ENCODE measurements at places on chromosomes 16 and 17.

DNA sequence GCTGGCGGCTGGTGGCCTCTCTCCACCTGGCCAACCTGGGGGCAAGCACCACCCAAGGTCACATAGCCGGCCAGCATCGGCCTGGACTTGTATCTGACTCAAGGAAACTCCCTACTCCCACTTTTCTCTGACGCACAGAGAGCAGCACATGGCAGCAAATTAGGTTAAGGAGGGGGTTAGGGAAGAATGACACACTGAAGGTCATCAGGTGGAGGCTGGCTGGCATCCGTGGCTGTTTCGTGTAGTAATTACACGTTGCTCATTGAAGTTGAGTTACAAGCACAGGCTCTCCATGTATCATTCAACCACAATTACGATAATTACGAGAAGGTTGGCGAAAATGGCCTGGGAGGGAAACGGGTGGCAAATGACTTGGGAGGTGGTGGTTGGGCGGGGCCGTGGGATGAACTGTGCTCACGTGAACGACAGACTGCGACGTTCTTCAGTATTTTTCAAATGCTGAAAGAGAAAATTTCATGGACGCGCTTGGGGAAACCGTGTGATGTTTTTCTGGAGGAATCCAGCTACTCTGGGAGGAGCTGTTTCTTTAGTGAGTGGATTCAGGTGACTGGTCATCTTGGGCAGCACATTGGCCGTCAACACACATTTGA is 4.0 kb upstream of the METRNL start:
- DNase-seq = no peak
- H3K4me3 ChIP-seq = no peak overlapping the region
- H3K27ac ChIP-seq = no peak overlapping the region
- no peaks in the 10 kb centered on the region for H3K36me3 ChIP-seq
- H3K27me3 ChIP-seq = 0 out of 2 replicates have a peak, but pooled peaks cover 6% of the 10 kb centered on the region
- H3K4me1 ChIP-seq = peaks cover 19% of the 10 kb centered on the region

- DNase-seq = no peak
- no peaks in the 10 kb centered on the region for H3K36me3 ChIP-seq
- H3K4me3 ChIP-seq = no peak overlapping the region
- H3K27ac ChIP-seq = no peak overlapping the region
- no peaks in the 10 kb centered on the region for H3K27me3 ChIP-seq
Observed at GRCh38 chr16:73116576-73116975, 68.6 kb upstream of the ZFHX3 start.

GRCh38 chr17:77572065-77572601 is 386.4 kb upstream of the TNRC6C start:
- H3K27ac ChIP-seq = no peak overlapping the region
- no peak for DNase-seq
- H3K4me1 ChIP-seq = no peaks in the 10 kb centered on the region
- H3K4me3 ChIP-seq = no peak overlapping the region

DNA sequence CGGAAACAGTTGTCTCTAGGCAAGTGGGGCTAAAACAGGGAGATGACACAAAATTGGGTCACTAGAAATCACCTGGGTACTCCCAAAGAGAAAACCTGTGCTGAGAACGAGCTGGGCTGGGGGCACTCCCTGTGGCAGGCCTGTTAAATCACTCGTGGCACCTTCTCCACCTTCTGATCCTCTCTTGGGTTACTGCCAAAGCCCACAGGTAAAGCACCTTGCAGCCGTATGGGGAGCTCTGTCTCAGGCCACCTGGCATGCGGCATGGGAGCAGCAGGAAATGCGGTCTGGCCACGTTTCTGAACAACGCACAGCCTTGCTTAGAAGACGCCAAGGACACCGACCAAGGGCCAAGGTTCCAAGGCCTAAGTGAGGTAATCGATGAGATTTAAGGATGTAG is 21.5 kb upstream of the ICAM2 start:
- H3K4me1 ChIP-seq = no peaks in the 10 kb centered on the region
- no peak for DNase-seq
- H3K4me3 ChIP-seq = no peak overlapping the region
- no peak overlapping the region for H3K27ac ChIP-seq
- peaks cover 7% of the 10 kb centered on the region for H3K36me3 ChIP-seq
- no peaks in the 10 kb centered on the region for H3K27me3 ChIP-seq

Measured in PC-3 (cell line).